ENCODE measurements at places on chromosomes 5 and 9.

DNA sequence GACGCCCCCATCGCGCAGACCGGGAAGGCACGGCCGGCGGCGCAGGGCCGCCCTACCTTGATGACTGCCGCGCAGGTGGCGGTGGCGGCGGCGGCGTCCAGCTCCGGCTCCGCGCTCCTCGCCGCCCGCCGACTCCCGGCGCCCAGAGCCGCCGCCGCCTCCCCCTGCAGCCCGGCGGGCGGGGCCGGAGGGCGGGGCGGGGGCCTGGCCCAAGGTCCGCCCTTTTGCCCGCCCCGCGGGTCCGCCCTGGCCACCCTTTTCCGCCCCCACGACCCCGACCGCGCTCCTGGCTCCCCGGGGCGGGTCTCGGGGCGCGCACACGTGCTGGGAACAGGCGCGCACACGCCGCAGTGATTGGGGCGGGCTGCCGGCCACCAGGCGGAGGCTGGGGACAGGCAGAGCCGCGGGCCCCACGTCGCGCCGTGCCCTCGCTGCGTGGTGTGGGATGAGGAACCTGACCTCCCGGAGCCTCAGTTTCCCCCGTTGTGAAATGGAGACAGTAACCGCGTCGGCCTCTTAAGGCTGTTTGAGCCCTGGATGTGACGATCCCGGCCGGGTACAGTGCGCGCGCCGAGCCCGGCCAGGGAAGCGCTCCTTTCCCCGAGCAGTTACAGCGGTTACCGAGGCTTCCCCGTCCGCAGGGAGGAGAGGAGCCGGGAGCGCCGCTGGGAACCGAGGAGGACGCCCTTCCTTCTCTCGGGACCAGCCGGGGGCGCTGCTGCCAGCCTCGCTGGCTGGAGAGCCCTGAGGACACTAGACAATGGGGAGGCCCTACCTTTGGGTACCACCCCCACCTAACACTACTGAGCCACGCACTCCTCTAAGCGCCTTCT is at the start of gene CORO2A:
Gene CORO2A, minus strand, starts transcription at position 135 of the 833 bp plus-strand sequence. CDS start 34,977 bp downstream, outside the sequence.
- peak; percentile 65 for DNase-seq

DNA sequence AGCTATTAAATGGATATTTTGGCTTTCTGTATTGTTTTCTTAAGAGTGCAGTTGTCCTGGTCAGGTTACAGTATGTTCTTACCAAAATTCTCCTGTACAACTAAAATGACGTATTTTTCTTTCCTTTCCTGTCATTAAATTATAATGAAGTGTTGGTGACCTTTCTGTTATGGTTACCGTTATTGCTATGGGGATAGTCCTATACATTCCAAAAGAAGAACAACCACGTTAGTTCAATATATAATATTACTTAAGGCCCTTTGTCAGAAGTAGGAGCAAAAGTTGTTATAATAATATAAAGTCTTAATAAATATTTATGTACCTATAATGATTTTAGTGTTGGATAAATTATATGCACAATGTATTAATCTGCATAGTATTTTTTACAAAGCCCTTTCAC is 82.4 kb upstream of the NREP start:
- no peak for DNase-seq

DNA sequence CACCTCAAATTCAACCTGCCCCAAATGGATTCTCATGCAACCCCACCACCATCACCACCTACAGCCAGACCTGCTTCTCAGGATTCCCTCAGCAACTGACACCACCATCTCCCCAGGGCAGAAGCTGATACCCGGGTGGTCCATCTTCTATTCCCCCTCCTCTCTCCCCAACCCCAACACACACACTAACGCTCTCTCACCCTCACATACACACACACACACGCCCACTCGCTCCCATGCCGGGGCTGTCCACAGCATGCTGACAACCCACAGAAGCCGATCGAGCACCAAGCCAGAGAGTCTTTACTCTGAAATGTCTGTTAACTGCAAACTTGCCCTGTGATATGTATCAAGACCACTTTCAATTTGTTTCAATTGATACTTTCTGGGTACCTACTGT is 28.4 kb downstream of the B4GALT1 start:
- no peak for DNase-seq

DNA sequence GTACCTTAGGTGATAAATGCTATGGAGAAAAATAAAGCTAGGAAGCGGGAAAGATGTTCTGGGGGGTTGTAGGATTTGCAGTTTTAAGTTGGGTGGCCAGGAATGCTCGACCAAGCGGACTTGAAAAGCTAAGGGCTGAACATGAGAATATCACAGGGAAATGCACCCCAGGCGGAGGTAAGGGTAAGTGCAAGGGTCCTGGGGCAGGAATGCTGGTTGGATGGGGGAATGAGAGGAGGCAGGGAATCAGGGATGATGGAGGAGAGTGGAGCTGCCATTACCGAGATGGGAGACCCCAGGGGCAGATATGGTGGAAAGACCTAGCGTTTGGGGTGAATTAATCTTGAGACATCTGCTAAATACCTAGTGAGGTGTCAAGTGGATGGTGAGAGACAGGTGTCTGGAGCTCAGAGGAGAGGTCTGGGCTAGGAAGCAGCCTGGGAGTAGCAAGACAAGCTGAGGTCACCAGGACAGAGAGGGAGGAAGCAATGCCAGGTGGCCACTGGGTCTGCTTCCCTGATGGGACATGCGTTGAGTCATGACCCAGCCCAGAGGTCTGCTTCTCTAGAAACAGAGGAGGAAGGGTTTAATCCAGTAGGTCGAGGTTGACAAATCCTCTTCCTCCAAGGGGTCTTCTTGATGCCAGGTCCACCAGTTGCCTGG is 77.7 kb upstream of the ASS1 start:
- DNase-seq: no peak

DNA sequence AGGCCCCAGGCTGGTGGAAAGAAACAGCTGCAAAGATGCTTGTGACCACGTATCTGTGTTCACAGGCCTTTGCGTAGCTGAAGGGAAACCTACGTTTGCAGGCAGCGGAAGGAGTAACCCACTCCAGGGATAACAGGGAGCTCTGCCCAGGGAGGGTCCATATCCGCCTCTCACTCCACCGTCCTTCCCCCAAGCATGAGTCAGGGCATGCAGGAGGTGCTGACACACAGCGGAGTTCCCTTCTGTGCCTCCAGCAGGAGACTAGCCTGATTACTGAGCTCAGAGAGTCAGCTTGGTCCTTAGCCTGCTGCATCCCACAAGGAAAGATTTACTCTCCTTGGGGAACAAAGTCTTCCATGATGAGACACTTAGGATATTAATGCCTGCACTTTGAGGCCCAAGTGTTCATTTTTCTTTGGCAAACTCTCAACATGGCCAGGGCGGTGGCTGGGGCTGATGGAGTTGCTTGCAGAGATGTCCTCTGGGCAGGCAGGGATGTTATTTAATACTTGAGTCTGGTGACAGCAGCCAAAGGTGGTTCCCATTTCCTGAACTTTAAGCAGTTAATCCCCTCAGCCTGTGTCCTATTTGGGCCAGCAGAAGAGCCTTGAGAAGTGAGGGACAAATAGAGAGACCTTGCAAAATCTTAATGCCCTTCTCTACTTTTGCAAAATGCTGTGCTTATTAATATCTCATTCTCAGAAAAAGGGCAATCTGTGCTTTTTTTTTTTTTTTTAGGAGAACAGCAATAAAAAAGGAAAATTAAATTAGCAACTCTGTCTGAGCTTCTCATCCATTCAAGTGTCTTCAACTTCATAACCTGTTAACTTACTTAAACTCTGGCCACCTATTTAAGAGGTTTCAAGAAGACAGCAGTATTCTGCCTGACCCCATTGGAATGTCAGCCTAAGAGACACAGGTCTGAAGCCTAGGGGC is 222.1 kb downstream of the HSPA4 start:
- no peak for DNase-seq

- peak; percentile 61 for DNase-seq
These were observed 63.3 kb downstream of the FREM1 start for GRCh38 chr9:14846871-14847311.

GRCh38 chr9:88826181-88826580 is 165.1 kb upstream of the S1PR3 start:
- no peak for DNase-seq

DNA sequence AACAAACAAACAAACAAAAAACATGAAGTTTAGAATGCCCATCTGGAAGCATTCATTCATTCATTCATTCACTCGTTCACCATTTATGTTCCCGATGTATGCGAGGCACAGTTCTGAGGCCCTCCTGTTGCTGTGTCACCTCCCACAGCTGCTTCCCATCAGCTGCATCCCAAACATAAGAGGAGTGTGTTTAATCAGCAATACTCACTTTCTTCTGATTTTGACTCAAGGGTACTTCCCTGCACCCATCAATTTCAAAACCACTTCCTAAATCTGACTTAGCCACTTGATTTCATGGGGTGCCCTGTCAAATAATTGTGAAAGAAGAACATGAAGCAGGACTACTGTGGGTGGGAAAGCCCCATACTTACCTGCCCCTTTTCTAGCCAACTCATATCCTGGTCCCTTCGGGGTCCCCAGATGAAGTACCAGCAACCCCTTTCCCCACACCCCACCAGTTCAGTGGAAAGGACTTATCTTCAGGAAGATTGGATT is 128.0 kb upstream of the IL12B start:
- no peak for DNase-seq

DNA sequence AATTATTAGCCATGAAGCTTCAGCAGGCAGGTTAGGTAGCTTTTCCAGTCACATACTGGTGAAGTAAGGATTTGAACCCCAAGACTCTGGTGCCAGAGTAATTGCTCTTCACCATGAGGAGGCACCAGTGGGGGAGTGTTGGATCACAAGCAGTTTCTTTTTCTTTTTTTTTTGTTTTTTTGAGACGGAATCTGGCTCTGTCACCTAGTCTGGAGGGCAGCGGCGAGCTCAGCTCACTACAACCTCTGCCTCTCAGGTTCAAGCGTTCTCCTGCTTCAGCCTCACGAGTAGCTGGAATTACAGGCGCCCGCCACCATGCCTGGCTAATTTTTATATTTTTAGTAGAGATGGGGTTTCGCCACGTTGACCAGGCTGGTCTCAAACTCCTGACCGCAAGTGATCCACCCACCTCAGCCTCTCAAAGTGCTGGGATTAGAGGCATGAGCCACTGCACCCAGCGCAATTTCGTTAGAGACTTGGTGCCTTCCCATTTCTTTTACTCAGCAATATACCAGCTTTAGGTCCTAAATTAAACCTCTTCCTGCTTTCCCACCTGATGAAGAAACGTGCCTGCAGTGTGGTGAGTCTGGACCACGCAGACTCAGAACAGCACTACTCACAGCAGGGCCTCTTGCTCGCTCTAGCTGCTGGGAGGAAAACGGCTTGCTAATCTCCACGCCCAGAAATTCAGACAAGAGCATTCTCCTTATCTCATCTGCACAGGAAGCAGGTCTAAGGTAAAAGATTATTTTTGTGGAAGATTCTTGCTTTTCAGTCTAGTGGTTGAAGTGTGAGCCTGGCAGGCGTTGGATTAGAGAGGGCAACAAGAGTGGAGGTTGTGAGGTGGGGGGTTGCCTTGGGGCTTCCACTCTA is at the start of gene S100Z:
Gene S100Z, plus strand, starts transcription at position 596 of the 873 bp plus-strand sequence. CDS start 25,346 bp downstream, outside the sequence.
- no peak for DNase-seq

GRCh38 chr9:95078511-95078910 is 239.0 kb downstream of the FANCC start:
- no peak for DNase-seq

DNA sequence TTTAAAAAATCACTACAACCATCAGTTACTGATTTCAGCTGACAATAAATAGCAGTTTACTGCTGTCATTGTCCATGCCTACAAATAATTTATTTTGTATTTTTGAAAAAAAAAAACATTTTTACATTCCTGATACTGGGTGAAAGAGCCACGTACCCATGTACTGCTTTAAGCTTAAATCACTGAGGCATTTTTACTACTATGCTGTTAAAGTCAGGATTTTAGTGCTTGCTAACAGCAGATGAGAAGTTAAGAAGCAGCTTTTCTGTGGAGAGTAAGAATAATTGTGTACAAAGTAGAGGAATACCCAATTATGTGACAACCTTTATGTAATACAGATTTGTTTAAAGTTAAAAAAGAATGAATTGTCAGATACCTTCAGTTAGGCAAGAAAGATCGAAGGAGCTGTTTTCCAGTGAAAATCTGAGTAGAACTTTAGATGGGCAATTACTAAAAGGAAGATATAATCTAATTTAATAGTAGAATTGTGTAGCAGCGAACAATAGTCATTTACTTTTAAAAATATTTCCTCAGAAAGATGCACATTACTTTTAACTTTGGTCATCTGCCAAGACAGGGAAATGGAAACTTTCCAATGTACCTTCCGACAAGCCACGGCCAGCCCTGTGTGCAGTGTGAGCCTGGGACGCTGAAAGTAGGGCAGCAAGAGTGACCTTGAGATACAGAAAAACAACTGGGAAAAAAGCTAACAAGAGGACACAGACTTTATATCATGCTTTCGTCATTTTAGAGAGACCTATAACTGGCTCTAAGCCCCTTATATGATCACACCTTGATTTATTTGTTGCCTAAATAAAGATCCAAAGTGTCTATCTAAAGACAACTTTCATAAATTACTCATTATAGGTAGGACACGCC is 39.9 kb downstream of the RHOBTB3 start:
- DNase-seq: no peak

DNA sequence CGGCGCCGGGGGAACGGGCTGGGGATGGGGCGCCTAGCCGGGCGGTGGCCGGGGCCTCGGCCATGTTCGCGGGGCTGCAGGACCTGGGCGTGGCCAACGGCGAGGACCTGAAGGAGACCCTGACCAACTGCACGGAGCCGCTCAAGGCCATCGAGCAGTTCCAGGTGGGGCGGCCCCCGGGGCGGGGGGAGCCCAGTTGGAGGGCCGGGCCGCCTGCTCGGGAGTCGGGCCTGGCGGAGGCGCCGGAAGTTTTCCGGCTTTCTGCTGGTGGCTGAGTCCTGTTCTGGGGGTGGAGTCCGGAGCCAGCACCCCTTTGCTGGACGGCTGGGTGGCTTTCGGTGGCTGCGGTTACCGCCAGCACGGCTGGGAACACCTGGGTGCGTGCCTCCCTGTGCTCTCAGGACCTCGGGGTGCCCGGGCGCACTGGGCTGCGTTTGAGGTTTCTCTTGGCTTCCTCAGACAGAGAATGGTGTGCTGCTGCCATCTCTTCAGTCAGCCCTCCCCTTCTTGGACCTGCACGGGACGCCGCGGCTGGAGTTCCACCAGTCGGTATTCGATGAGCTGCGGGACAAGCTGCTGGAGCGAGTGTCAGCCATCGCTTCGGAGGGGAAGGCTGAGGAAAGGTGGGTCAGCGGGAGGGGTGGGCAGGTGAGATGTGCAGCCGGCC is 454 bp downstream of the NELFB start:
- no peak for DNase-seq

DNA sequence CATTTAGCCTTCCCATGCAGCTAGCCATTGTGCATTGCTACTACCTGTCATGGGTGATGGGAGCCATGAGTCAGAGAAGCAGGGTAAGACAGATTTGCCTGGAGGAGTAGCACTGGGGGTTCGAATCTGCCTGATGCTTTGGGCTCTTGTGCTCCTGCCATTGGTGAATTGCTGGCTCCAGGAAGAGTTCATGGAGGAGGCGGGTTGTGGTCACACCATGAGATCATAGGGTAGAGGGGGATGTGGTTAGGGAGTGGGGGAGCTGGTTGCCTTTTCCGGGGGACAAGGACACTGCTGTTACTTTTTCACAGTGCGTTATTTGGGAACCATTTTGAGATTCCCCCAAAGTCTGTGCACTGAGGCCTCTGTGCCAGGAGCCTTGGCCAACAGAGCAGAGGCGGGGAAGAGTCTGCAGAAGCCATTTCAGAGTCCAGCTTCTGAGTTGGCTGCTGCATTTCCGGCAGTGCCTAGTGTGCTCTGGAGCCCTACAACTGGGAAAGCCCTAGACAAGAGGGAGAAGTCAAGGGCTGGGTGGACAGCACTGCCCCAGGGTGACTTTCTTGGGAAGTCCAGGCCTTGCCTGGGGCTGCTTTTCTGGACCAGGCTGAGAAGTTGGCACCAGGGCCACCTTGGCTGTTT is 6.2 kb downstream of the ANGPTL2 start:
- DNase-seq: no peak

- DNase-seq: no peak
These were observed 9.3 kb downstream of the ADCY2 start for GRCh38 chr5:7405277-7405676.
